Stimulated activated CD8-positive, alpha-beta memory T cell treated with anti-CD3 and anti-CD28 coated beads, Interleukin-4, amount 100 ng/mL, for 1 hour (primary cell): ENCODE measurements at places on chromosomes 2 and 18.

- DNase-seq: no peak
Measured at GRCh38 chr2:74010087-74010541, 25.4 kb downstream of the TET3 start.

- no peak for DNase-seq
Measured at GRCh38 chr2:237501892-237502513, 15.0 kb downstream of the MLPH start.

GRCh38 chr18:80103231-80103630 lies 5.8 kb upstream of the ADNP2 start:
- no peak for DNase-seq

DNA sequence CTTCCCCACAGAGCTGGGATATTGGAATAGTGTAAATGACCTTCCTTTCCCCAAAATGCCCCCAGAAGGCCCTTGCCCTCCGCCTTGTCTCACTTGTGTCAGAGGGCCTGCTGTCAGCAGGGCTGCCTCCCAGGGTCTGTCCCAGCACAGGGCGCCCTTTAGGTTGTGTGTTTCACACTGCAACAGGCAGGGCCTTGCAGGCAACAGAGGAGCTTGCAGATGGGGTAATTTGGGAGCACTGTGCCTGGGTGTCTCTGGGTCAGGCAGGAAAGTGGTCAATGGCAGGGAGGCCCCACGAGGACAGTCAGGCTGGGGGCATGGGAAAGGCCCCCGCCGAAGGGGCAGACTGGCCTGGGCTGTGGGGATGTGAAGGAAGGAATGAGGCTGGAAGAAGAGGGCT lies 130.7 kb downstream of the ASB1 start:
- no peak for DNase-seq

- no peak for DNase-seq
Measured at GRCh38 chr2:138767101-138767500, 13.1 kb downstream of the NXPH2 start.

GRCh38 chr2:241314226-241315092 lies 1.0 kb downstream of the HDLBP start:
- no peak for DNase-seq

DNA sequence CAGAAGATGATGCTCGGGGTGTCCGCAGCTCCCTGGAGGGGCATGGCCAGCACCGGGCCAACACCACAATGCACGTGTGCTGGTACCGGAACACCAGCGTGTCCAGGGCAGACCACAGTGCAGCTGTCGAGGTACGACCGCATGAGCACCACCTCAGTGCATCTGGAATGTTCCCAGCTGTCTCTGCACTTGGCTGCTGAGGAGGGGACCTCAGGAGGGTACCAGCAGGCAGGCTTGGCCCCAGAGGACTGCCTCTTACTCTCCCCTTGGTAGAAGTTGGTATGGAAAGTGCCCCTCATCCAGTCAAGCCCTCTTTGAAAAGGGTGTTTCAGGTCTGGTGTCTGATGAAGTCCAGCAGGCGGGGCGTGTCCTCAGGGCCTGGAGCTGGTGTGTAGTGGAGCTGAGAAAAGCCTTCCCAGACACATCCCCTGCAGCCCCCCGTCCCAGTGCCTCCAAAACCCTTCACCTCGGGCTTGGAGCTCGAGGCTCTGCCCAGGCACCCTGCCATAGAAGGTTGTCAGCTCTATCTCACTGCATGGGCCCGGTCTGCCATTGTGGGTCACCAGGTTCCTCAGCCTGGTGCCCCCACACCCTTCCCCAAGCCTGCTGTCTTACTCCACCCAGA lies 16.7 kb downstream of the STK25 start:
- DNase-seq: no peak

- DNase-seq: no peak
Measured at GRCh38 chr2:108215794-108216211, 24.0 kb upstream of the SULT1C3 start.

DNA sequence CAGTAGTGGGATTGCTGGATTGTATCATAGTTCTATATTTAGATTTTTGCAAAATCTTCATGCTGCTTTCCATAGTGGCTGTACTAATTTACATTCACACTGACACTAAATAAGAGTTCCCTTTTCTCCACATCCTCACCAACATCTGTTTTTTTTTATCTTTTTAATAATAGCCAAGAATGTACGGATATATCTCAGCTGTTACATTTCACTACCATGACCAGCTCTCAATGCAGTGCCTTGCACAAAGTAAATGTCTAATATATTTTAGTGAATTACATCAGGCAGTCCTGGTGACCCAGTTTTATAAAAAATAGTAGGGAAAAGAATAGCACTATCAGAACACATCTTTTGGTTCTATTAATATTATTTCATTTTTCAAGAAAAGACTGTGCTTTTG lies 161.8 kb downstream of the LNPK start:
- no peak for DNase-seq
